NCI-H2081 treated with DMSO at 0.1 percent for 48 hours (cell line): ENCODE measurements at places on chromosomes 11 and 22.

GRCh38 chr11:119263352-119263940 is 53.5 kb downstream of the MCAM start:
- DNase-seq: no peak

DNA sequence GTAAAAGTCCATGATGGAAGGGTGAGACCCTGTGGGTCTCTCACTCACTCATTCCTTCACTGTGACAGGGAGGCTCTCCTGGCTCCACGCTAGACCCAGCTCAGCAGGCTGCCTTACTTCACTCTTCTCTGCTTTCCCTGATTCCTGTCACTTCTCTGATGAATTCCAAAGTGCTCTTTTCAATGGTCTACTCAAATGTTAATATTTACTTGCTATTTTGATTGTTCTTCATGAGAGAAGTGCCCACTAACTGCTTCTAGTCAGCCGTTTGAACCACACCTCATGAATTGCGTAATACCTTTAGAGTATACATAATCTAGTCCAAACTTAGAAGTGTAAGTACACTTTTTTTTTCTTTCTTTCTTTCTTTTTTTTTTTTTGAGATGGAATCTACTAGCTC is 1350.2 kb upstream of the RAG2 start:
- DNase-seq: no peak

DNA sequence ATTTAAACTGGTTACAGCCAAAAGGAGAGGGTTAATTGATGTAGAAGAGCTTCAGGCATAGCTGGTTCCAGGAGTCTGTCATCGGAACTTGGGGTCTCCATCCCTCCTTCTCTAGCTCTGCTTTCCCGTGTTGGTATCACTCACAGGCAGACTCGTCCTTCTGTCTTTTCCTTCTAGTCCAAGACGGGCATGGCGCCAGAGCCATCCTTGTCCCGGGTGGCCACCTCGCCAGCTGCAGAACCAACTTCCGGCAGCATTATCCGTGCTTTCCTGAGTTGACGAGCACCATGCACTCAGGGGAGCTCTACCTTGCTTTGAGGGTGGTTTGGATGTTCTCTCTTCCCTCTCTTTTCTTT is 14.7 kb downstream of the LINC01488 start:
- DNase-seq: no peak

- DNase-seq: no peak
Observed at GRCh38 chr11:8008212-8008611, 21.1 kb downstream of the EIF3F start.

DNA sequence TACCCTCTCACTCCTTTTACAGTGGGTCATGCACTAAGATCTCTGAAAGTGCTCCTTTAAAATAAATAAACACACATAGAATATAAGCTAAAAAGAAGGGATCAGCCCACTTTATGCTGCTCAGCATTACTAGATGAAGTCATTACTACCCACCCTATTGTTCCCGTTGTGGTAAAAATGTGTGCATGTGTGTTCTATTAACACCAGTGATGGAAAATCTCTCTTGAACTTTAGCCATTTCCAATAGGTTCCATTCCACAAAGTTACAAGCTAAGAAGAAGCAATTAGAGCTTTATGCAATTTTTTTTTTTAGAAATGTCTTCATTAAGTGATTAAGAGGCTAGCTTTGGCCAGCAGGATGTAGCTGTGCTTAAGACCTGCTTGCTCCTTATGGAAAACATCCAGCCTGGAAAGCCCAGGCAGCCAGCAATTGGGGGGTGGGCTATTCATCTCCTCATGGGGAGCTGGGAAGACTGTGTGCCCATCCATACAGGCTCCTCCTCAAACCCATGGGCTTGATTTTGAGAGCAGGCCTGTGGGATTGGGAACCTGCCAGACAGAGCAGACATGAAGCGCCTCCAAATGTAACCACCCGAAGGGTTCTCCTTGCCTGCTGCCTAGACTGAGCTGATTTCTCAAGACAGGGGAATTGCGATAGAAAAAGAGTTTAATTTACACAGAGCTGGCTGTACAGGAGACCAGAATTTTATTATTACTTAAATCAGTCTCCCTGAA is 92.9 kb upstream of the PARVA start:
- no peak for DNase-seq

DNA sequence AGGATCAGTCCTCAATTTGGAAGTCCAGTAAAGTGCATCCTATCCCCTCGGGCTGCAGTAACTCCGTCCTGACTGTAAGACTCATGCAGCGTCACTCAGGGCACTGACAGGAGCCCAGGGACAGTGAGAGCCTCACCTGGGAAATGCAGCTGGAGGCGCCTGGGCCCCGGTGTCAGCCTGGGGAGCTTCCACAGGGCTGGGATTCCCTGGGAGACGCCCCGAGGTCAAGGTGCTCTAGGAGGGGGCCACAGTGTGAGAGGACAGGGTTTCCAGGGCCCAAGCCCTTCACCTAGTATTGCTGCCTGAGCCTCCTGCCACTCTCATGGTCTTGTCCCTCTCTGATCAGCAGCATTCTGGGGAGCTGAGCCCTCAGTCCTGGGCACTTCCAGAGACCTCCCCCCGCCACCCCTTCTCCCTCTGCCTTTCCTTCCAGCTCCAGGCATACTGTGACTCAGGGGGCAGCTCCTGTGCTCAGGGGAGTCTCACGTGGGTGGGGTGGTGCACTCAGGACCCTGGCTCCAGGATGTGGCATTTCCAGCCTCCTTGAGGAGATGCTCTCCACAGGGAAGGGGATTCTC is 99.1 kb upstream of the IGLL5 start:
- no peak for DNase-seq

GRCh38 chr11:24793479-24793878 is 296.6 kb downstream of the LUZP2 start:
- DNase-seq: no peak

- no peak for DNase-seq
Observed at GRCh38 chr11:57164317-57164716, 17.4 kb upstream of the LRRC55 start.

- no peak for DNase-seq
Observed at GRCh38 chr22:18980829-18981228, 44.7 kb upstream of the PRODH start.

- DNase-seq: no peak
Observed at GRCh38 chr11:62124186-62125113, 639 bp downstream of the INCENP start.

- no peak for DNase-seq
Observed at GRCh38 chr22:46829941-46830715, 67.7 kb downstream of the TBC1D22A start.

GRCh38 chr11:119721129-119722120 is 7.6 kb downstream of the NECTIN1 start:
- no peak for DNase-seq

DNA sequence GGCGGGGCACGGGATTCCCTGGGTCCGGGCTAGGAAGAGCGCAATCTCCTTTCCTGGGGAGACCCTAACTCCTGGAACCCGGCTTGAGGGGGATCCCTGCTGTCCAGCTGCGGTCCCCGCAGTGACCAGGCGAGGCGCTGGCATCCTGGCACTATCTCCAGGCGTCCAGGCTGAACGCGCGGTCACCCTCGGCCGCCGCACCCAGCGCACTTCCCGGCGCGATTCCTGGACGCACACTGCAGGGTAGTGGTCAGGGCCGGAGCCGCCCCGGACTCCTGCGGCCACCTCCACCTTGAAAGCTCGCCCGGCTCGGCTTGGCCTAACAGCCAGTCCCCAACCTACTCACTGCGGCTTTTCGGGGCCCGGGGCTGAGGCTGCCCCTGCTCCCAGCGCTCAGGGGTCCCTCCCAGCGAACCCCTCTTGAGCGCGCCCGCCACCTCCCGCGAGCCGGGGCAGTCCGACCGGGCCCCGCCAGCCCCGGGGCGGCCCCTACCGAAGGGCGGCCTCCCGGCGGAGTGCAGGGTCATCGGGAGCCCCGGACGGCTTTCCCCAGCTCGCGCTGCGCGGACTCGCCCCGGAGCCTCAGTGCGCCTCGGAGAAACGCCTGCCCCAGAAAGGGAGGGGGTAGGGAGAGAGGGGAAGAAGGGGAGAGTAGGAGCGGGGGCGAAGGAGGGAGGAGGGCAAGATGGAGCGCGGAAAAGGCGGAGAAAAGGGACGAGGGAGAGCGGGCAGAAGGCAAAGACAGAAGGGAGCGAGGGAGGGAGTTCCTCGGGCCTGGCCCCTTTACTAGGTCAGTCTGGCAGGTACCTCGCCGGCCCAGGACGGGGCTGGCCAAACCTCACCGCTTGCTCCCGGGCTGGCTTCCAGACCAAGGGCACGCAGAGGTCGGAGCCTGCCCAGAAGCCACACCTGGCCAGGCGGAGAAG is 1.0 kb downstream of the POU2AF3 start:
- DNase-seq: no peak

- no peak for DNase-seq
Observed at GRCh38 chr22:49425356-49425755, 402.3 kb downstream of the BRD1 start.

- DNase-seq: no peak
Observed at GRCh38 chr11:6604790-6605189, 1.2 kb downstream of the ILK start.

GRCh38 chr22:22712666-22713365 is 68.4 kb downstream of the GGTLC2 start:
- no peak for DNase-seq

GRCh38 chr11:134845474-134846327 is 433.7 kb upstream of the B3GAT1 start:
- no peak for DNase-seq
